CD4-positive, alpha-beta T cell treated with Interleukin-2 at 100 ng/mL for 4 hours (primary cell): ENCODE measurements at places on chromosomes 16 and 17.

DNA sequence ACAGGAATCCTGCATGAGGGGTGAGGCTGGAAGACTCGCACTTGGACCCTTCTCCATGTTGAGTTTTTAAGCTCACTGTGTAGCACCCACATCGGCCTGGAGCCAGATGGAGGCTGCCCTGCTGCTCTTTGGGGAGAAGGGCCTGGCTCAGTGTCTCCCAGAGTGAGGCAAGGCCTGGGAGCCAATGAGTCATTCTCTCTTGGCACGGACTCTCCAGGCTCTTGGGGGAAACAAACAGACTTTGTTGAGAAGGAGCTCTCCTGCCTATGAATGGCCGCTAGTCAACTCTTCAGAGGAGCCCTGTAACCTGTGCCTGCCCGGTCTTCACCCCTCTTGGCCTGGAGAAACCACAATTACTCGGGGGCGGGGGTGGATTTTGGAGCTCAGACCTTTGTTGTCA lies 50.8 kb upstream of the MAF start:
- DNase-seq: no peak

DNA sequence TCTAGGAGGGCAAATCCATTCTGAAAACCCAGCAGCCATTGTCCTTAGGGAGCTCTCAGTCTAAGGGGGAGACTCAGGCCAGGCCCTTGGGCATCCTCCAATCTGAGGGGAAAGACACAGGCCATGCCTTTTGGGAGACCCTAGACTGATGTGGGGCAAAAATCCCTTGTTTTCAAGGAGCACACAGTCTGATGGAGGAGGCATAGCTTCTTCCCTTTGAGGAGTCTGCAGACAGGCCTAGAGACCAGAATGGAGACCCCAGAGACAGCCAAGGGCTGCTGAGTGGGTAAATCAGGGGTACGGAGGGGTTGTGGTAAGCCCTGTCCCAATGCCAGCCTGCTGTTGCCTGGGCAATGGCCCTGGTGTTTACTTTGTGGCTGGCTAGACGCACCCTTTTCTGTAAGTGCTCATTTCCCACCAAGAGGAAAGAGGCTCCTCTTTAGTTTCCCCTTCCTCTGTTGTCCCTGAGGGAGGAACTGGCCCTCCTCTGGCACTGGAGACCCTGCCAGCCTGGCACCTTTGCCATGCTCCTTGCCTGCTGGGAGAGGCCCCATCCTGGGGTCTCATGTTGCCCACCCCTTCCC lies 19.3 kb downstream of the ARHGAP23 start:
- DNase-seq: no peak

GRCh38 chr17:78969865-78970264 lies 9.9 kb downstream of the LGALS3BP start:
- DNase-seq: no peak

DNA sequence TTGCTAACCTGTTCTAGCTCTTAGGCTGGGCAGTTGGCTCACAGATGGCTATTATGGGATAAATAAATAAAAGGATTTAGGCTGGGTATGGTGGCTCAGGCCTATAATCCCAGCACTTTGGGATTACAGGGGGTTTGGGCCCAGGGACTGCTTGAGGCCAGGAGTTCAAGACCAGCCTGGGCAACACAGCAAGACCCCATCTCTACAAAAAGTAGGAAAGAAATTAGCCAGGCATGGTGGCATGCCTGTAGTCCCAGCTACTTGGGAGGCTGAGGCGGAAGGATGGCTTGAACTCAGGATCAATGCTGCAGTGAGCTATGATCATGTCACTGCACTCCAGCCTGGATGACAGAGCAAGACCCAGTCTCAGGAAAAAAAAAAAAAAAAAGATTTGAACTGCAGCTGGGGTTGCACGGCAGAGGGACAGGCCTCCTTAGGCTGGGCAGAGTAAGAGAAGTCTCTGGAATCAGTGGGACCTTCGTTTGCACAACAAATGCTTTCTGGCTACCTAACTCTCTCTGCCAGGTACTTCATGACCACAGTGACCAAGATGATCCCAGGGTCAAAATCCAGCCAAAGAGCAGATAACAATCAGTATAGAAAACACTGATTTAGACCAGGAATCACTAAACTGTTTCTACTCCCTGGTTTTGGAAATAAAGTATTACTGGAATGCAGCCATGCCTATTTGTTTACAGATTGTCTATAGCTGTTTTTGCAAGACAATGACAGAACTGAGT lies 6.8 kb downstream of the RUSF1 start:
- DNase-seq: no peak

- DNase-seq: no peak
These were observed 101.7 kb downstream of the CHD9 start for GRCh38 chr16:53156516-53156915.

DNA sequence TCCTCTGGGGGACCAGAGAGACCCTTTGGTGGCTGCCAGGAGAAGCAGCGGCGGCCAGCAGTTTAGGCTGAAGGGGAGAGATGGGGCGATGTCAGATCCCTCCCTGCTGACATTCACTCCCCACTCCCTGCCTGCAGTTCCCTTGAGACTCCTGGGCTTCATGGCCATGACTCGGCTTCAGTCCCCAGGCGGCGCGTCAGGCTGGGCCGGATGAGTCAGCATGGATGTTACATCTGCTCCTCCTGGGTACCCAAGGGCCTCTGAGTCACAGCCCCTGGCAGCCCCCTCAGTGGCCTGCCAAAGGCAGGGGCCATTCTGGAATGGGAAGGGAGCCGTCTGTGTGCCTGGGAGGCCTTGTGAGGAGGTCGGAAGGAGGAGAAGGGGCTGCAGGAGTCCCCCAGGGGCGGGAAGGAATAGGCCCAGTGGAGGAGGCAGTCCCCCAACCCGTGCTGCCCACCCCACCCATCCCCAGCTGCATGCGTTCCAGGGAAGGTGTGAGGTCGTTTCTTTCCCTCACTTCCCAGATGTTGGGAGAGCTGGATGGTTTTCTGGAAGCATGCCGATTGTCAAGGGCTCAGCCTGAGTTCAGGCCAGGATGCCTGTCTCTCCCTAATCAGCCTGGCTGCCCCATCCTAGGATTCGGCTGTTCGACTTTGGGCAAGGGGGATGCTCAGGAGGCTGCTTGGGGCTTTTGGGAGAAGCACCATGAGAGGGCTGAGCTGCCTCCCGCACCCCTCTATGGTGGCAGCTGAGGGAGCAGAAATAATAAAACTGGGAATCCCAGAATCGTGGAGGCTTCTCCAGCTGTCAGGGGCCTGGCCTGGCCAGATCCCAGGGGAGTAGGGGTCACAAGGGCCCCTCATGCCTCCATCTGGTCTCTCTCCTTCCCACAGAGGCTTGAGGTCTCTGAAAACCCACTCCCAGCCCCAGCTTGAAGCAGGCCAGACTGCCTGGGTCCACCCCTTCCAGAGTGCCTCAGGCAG lies 9.7 kb downstream of the RHBDL3 start:
- no peak for DNase-seq
